ENCODE measurements at places on chromosomes 7 and 10.

- DNase-seq = no peak
These were observed 881 bp downstream of the C10orf67 start for GRCh38 chr10:23343591-23344240.

GRCh38 chr10:96341219-96342182 lies 17.3 kb downstream of the OPALIN start:
- no peak for DNase-seq

- DNase-seq = no peak
These were observed 62.2 kb downstream of the MPLKIP start for GRCh38 chr7:40072268-40072667.

- DNase-seq = no peak
These were observed 110.6 kb upstream of the PRR15 start for GRCh38 chr7:29453021-29453420.

DNA sequence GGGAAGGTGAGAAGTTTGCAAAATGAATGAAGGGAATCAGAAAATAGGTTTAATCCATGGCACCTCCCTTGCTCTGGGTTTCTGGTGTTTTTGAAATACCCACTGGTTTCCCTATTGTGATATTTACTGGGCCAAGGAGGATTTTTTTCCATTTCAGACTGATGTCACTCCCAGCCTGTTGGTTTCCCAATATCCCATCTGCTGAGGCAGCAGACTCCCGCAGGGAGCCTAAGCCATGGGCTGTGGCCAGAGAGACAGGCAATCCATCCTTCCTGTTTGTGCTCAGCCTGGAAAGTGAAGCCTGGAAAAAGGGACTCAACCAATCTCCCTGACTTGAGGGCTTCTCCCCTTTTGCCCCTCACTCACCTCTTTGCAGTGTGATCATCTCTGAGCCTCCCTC lies 22.8 kb downstream of the FAM107B start:
- peak; percentile 45 for DNase-seq

DNA sequence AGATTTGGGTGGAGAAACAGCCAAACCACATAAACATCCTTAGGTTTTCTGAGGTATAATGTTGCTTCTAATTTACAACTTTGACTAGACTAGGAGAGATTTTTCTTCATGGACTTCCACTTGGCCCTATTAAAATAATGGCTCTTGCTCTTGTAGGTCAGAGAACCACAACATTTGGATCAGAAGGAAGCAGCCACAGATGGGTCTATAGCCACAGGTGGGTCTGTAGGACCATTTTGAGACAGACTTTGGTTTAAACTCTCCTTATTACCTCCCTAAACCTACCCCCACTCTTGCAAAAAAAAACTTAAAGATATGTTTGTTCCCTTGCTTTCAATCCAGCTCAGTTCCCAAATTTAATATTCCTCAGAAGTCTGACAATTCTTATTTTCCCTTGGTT lies 1260.8 kb downstream of the GATA3 start:
- no peak for DNase-seq

GRCh38 chr7:2807845-2808772 lies 36.0 kb downstream of the GNA12 start:
- no peak for DNase-seq

- DNase-seq = no peak
These were observed 77.6 kb downstream of the VTI1A start for GRCh38 chr10:112524641-112525040.

DNA sequence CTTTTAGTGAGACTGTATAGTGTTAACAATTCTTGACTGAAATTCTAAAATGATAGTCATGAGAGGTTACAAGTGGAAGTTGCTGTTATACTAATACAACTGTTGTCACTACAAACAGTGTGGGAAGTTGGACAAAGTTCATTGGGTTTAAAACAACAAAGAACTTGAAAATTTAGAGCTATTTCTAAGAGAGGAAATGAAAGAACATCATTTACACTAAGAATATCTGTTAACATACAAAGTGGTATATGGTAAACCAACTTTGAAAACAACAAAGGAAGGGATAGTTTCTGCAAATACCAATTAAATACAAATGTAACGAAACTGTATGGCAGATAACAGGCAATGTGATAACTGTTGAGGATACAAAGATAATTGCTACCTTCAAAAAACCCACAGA lies 11.6 kb downstream of the MTPN start:
- no peak for DNase-seq

DNA sequence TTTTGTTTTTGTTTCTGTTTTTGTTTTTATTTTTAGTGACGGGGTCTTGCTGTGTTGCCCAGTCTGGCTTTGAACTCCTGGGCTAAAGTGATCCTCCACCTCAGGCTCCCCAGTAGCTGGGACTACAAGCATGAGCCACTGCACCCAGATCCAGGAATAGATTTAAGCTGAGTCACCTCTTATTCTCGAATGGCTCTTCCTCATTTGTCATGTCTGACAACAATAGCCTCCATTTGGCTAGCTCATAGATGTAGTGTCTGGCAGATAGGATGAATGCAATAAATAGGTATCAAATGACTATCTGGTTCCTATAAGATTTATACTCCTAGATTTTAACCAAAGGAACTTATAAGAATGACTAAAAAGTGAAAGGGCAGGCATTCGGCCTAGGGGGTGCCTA lies 172.9 kb downstream of the TMEM26 start:
- DNase-seq = no peak

GRCh38 chr10:132550366-132551092 lies 12.9 kb downstream of the INPP5A start:
- no peak for DNase-seq

- DNase-seq = no peak
These were observed 21.4 kb upstream of the OPN4 start for GRCh38 chr10:86632951-86633350.

GRCh38 chr10:110833941-110834628 lies 37.6 kb upstream of the PDCD4 start:
- no peak for DNase-seq

DNA sequence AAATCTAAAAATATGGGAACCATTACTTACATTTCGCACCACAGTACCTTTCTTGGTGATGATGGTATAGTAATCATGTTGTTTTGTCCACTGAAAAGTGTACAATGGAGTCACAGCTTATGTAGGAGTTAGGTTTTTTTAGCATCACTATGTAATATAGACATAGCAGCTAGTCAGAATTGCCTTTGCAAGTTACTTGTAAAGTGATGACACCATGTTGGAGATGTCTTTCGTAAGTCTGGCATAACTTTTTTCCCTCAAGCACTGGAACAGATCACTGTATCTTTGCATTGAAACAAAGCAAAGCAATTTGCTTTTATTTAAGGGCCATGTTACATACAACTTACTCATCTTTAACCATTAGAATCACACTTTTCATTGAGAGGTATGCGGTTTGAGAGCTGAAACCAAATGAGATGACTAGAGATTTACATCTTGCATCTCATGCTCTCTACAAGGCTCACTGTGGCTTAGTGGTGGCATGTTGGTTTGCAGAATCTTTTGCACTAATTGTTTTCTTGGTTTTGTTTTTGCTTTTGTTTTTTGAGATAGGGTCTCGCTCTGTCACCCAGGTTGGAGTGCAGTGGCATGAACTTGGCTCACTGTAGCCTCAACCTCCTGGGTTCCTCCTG lies 18.3 kb downstream of the UBN2 start:
- no peak for DNase-seq

GRCh38 chr7:95608359-95609173 lies 12.2 kb upstream of the PDK4 start:
- peak; percentile 93 for DNase-seq

- DNase-seq = peak; percentile 88
These were observed 33.2 kb downstream of the WBP1L start for GRCh38 chr10:102776779-102777456.

- no peak for DNase-seq
These were observed 777.5 kb upstream of the POM121L12 start for GRCh38 chr7:52257890-52258289.

DNA sequence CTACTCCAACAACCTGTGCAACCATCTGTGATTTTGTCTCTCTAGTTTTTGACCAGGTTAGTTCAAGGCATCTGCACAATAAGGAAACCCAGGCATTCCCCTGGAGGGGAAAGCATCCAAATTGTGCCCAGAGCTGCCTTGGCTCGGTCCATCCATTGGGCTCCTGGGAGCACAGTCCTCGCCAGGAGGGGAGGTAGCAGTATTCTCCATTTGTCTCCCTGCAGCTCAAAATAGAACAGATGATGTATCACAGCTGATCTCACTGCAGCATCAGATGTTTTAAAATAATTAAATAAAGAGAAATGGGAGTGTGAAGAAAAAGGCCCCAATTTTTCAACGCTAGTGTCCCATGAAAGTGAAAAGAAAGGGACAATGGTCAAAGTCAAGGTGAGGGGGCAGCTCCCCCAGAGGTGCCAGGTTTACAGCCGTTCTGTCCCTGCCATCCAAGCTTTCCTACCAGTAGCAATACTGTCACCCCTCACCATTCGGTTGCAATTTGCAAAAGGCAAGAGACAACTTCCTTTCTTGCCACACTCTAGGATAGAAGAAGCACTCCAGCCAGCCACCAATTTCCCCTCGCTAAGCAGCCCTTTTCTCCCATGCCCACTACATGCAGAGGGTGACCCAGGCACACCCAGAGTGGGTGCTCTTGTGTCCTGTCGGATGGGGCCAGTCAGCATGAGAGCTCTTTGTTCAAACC lies 43.7 kb downstream of the KCNMA1 start:
- no peak for DNase-seq

DNA sequence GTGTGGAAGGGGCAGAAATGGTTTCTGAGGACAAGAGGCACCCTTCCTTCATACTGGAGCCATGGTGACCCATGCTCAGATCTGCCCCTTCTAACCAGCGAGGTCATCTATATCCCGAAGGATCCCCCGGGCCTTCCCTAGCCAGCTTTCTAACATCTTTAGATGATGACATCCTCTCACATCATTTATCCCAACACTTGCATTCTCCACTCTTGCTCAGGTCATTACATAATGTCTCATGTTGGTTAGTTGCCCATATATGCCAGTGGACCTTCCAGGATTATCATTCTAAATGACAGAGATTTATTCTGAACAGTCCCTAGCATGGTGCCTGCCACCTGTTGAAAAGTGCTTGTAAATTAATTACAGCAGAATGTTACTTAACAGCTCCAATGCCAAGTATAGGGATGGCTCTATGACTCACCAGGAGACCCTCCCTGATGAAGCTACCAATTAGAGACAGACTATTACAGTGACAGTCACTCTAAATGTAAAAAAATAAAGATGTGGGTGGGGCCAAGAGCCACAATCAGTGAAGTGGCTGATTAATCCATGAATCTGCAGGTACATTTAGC lies 22.6 kb upstream of the ABLIM1 start:
- DNase-seq = no peak

DNA sequence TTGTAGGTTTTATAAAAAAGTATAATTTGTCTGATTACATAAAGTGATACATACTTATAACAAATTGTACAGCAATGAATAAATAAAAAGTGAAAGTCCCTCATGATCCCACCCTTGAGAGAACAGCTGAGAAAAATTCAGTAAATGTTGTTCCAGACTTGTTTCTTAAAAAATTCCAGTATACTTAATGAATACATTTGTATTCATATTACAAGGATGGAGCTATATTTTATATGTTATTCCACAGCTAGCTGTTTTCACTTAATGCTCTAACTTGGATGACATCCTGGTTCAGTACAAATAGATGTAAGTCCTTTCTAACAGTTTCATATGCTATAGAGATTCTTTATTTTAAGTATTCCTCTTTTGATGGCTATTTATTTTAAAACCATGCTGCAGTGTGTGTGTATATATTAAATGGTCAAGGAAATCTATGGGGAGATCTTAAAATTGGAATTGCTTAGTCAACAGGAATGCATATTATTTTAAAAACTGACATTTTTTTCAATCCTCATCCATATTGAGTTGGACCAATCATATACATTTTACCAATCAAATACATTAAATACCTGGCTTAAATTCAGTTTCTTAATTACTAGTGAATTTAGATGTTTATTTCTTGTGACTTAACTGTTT lies 8.9 kb downstream of the STAMBPL1 start:
- DNase-seq = no peak

- no peak for DNase-seq
These were observed 31.5 kb upstream of the PRF1 start for GRCh38 chr10:70634011-70634410.

DNA sequence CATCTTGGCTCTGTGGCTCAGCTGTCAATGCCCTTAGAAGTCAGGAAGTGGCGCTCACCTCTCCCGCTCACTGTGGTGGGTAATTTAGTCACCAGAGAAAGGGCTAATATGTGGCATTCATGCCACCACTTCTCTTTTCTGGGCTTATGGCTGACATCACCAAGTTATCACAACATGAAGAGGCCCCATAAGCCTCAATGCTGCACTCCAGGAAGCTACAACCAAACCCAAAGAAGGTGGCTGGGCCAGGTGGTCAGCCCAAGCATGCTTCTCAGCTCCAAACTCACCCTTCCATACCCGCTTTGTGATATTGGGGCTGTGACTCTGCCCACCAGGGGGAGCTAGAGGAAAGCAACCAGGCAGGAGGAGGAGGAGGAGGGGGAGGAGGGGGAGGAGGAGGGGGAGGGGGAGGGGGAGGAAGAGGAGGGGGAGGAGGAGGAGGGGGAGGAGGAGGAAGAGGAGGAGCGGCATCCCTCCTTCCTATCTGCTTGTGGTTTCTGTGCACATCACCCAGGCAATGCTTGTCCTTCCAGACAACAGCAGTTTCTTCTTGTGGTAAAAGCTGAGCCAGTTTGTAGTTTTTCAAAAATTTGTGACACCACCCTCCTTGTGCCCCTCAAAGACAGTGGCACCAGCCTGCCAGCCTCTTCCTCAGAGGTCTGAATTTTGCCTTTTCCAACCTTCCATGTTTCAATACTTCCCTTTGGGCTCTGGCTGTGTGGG lies 42.1 kb downstream of the CYP26A1 start:
- no peak for DNase-seq

DNA sequence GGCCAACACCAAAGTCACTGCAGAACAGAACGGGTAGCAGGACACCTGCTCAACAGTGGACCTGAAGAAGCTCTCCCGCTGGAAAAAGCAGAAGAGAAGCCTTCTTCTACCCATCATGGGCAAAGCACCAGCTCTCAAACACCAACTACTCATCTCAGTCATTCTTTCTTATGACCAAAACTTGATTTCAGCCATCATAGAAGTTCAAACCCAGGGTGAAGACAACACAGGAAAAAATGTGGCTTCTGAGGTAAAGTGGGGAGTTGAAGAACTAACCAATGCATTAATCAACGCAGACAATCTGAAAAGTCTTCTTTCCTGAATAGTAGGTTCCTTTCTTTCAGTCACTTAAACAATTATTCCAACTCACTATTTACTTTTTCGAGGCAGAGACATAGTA lies 83.3 kb downstream of the ELMO1 start:
- DNase-seq = no peak

- DNase-seq = no peak
These were observed 179.1 kb downstream of the RPS24 start for GRCh38 chr10:78212786-78213175.

GRCh38 chr7:147182874-147183273 lies 1066.3 kb downstream of the CNTNAP2 start:
- DNase-seq = no peak

All from smooth muscle cell of the brain vasculature (primary cell).